Stimulated activated CD8-positive, alpha-beta memory T cell treated with anti-CD3 and anti-CD28 coated beads, Interleukin-4, amount 100 ng/mL, for 4 hours (primary cell): ENCODE measurements at places on chromosomes 13 and 19.

GRCh38 chr19:5801796-5802619, 2.9 kb upstream of the NRTN start:
- no peak for DNase-seq

- DNase-seq, result no peak
These were observed 10.4 kb downstream of the PNPLA6 start for GRCh38 chr19:7545904-7546303.

DNA sequence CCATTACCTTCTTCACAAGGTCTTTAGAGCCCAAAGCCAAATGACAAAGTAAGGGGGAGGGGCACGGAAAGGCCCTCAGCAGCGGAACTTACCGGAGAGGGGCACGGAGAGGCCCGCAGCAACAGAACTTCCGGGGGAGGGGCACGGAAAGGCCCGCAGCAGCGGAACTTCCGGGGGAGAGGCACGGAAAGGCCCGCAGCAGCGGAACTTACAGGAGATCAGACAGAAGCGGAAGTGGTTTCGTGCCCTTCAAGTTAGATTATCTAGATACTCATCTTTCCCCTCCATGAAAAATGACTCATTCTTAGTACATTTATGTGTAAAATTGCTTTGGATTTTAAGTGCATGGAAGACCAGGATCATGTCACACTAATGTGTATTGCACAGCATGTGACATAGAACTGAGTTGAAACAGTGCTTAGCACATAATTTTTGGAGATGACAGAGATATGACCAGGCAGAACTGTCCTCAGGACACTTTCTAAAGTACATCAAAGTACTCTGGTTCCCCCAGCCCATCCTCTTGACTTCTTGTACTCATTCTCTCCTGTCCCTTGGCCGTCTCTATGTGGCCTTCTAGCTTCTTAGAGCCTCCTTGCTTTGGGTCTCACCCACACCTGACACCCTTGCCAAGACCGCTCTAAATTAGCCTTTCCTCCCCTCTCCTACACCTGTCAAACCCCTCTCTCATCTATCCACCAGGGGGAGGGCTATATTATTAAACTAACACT, 25.7 kb upstream of the TPTE2 start:
- DNase-seq, result peak; percentile 42

GRCh38 chr13:100128838-100129237, 39.9 kb downstream of the PCCA start:
- no peak for DNase-seq

- no peak for DNase-seq
These were observed 16.2 kb upstream of the FREM2 start for GRCh38 chr13:38670627-38671026.

DNA sequence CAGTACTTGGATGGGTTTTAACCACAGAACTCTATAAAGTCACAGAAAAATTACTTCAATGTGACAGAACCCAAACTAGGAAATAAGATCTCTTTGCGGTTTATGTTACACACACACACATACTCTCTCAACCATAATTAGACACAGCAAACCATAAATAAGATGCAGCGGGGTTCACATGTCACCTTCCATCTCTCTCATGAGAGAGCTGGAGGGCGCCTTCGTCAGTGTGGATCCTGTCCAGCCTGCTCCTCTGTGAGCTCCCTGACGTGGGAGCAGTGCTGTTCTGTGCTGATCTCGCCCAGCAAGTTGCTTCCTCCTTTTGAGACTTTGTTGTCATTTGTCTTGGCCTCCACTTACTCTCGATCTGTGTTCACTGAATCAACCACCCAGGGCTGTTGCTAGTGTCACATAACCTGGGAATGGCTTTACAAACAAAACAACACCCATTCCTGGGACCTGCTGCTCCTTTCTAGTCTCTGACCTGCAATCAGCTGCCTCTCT, 204.9 kb upstream of the KL start:
- no peak for DNase-seq

DNA sequence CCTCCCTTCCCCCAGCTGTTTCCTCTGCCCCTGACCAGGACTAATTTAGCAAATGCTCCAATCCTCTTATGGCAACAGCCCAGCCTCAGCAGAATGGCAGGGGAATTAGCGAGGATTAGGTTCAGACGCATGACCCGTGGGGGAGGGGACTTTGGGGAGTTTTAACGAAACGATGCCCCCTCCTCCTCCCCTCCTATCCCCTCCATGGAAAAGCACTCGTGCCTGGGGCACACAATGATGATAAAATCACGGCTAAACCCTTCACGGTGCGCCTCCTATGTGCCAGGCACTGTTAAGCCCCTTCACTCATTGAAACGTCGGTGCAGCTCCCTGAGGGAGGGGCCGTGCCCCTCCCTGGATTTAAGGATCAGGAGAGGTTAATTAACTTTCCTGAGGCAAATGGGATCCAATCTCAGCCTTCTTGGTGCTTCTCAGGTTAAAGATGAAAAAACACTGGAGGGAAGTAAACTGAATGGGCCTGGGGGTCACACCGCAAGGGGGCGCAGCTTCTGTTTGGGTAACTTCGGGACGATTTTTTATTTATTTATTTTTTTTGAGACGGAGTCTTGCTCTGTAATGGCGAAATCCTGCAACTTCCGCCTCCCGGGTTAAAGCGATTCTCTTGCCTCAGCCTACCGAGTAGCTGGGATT, 10.1 kb upstream of the TPRX2 start:
- no peak for DNase-seq

GRCh38 chr19:34066007-34066643, 106.2 kb upstream of the LSM14A start:
- no peak for DNase-seq

- DNase-seq, result no peak
These were observed 251.5 kb upstream of the STARD13 start for GRCh38 chr13:33537026-33537425.

- no peak for DNase-seq
These were observed 9.5 kb upstream of the RFX1 start for GRCh38 chr19:14015524-14016035.

DNA sequence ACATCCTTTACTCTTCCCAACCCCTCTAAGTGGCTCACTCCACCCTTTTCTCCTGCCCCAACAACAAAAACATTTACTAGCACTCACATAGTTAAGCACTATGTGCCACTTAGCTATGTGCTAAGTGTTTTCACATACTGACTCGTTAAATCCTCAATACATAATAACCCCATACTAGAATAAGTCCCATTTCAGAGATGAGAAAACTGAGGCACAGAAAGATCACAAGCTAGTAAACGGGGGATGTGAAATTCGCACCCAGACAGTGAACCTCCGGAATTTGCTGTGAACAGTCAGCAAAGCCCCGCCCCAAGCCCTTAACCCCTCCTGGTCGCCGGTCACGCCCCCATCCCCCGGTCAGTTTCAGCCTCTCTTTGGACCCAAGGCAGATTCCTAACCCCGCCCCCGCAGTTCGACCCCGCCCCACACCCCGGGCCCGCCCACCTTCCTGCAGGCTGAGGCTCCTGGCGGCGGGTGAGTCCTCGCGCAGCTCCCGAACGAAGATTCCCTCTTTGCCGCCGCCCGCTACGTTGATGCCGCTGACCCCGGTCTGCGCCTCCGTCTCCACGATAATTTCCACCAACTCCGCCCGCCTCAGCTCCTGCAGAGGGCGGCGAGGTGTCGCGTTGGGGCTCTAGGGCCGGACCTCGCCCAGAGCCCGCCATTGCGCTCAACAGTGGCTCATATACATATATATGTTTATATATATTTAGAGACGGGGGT, 9.8 kb downstream of the PRX start:
- peak; percentile 44 for DNase-seq

- DNase-seq, result no peak
These were observed 38.2 kb downstream of the ARRDC2 start for GRCh38 chr19:18046059-18046718.

DNA sequence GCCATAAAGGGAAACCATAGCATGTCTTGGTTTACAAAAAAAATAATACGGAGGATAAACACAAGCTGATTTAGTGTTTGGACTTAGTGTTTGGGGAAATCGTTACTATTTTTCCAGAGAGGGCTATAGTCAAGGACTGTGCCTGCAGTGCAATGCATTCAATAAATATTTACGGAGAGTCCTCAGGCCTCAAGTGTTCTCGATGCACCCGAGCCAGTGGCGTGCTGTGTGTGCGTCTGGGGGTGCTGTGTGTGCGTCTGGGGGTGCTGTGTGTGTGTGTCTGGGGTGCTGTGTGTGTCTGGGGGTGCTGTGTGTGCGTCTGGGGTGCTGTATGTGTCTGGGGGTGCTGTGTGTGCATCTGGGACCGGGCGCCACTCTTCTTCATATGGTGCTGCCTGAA, 71.7 kb upstream of the GTF3A start:
- DNase-seq, result no peak

- DNase-seq, result no peak
These were observed 38.1 kb downstream of the TMEM255B start for GRCh38 chr13:113796964-113797676.

- DNase-seq, result no peak
These were observed 160.3 kb downstream of the SLITRK6 start for GRCh38 chr13:85638815-85639393.

GRCh38 chr19:1156830-1157615, 17.0 kb downstream of the SBNO2 start:
- no peak for DNase-seq

- DNase-seq, result no peak
These were observed 2.0 kb downstream of the KCTD15 start for GRCh38 chr19:33798681-33799111.

DNA sequence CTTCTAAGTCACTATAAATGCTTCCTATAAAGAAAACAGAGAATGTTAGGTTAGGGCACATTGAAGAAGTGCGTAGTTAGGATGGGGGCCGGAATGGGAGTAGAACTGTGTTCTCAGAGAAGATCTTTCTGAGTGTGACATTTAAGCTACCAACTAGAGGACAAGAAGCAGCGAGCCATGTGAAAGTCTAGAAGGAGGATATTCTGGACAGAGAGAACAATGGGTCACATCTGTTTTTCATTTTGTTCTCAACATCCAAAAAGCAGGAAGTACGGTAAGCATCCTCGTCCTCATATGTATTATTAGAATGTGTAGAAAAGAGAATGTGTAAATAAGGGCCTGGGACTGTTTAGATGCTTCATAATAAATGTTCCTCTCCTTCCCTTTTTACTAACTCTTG, 44.5 kb upstream of the PARP4 start:
- DNase-seq, result no peak

- DNase-seq, result no peak
These were observed 220.3 kb downstream of the KLF12 start for GRCh38 chr13:73913751-73914518.

DNA sequence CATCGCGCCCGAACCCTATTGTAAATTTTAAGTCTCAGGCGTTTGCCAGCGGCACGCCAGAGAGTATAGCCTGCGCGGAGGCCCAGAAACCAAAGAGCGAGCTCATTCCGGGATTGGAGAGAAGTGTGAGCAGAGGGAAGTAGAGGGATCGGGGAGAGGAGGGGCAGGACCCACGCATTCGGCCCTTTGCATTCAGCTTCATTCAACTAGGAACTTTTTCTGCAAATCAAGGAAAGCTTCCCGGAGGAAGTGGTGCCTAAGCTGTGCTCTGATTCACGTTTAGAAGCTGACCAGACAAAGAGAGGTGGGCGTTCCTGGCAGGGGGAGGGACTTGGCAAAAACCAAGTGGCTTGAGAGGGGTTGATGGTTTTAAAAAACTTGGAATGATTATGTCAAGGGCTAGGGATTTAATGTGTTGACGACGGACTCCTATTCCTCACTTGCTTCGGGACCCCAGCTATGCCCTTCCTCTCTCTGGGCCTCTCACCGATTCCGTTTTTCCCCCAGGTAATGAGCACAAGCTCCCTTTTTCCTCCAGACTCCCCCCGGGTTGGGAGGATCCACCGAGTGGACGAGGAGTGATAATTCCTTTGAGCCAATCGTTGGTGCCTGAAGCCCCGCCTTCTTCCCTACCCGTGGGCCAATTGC, 811 bp upstream of the PRMT1 start:
- no peak for DNase-seq

- DNase-seq, result no peak
These were observed 10.6 kb upstream of the ZNF460 start for GRCh38 chr19:57269515-57270250.

DNA sequence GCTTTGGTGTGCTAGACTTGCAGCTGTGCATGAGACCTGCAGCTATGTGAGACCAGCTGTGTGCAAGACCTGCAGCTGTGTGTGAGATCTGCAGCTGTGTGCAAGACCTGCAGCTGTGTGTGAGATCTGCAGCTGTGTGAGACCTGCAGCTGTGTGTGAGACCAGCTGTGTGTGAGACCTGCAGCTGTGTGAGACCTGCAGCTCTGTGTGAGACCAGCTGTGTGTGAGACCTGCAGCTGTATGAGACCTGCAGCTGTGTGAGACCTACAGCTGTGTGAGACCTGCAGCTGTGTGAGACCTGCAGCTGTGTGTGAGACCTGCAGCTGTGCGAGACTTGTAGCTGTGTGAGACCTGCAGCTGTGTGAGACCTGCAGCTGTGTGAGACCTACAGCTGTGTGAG, 6.7 kb upstream of the DCUN1D2 start:
- DNase-seq, result no peak

DNA sequence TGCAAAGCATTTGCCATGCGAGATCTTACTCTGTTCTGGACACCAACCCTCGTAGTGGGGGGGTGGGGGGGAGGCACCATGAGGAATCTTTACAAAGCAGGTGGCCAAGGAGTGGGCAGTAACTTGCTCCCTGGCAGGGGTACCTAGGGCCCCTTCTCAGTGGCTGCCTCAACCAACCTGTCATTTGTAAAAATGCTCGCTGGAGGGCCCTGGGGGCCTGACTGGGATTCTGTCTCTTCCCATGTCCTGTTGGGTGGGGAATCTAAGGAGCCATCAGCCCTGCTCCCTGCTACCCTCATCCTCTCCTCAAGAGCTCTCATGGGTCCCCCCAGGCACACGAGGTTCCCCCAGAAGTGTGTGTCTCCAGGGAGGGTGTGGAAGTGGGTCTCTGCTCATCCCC, 1.5 kb downstream of the KCNN1 start:
- DNase-seq, result no peak

GRCh38 chr19:29715701-29716581, 880 bp upstream of the C19orf12 start:
- no peak for DNase-seq

DNA sequence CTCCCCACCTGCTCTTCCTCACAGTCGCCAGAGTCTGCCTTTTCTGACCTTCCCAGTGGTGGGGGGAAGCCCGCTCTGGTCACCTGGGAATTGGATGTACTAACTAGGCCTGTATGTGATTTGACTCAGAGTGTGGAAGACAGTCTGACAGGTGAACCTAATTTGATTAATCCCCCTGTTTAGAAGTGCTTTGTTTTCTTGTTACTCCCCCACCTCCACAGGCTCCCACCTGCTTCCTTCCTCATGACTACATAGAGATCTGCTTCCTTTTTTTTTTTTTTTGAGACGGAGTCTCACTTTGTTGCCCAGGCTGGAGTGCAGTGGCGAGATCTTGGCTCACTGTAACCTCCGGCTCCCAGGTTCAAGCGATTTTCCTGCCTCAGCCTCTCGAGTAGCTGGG, 44.0 kb downstream of the COG3 start:
- no peak for DNase-seq

GRCh38 chr13:59658738-59659330, 504.9 kb downstream of the DIAPH3 start:
- no peak for DNase-seq
